SJSA1 (cell line): ENCODE measurements at places on chromosomes 1 and 21.

DNA sequence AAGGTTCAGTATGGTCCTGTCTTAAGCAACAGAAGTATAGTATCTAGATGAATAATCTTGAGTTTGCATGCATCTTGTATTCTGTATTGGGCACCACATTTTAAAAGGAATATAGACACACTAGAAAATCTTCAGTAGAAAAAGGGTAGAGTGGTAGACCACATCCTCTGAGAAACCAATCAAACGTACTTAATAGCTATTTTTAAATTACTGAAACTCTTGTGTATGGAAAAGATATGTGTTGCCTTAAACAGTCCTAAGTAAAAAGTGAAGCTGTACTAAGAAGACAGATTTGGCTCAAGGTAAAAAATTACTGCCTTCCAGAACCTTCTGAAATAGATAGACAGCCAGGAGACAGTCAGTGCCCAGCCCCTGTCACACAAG, 3.1 kb downstream of the CTXND2 start:
- DNase-seq: no peak

DNA sequence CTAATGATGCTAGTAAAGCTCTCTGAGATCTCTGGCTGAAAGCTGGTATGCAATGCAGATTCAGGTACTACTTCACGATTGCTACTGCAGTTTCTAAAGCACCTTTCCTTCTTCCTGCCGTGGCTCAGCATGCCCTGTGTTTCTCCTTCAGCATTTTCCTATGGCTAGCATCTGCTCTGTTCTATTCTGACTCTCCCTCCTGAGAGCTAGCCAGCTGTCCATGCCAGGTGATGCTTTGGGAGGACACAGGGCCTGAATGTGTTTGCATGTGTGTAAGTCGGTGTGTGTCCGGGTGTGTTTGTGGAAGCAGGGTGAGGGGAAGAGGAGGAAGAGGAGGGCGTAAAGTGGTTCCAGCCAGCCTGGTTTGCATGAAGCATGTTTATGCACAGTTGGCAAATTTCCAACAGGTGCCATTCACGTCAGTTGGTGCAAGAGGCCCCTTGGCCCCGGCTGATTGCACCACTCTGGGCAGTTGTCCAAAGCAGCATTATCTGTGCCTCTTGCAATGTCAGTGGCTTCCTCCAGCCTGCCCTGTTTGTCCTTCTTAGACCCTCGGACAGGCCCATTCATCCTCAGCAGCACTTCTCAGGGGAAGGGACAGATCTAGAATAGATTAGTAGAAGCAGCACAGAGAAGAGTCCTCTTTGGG, 433.3 kb downstream of the DISC1 start:
- DNase-seq: no peak

DNA sequence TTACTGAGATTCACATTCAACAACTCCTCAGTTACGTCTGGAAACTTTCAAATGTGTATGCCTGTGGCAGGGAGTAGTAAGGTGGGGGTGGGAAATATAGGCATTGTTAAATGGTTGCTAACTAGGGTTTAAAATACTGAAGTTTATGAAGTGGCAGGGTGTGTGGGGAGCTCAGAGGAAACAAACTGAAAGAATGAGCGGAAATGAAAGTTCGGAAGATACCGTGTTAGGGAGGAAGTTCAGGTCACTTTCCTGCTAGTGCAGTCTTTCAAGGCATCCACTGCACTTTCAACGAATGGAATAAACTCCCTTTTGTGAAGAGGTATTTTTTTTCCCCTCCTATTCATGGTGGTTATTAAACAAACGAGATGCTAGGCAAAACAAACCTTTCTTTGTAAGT, 19.7 kb downstream of the SYNJ1 start:
- DNase-seq: no peak

GRCh38 chr1:94456736-94457135, 38.5 kb downstream of the ABCD3 start:
- no peak for DNase-seq
